ENCODE measurements at places on chromosomes 3 and 15.

- DNase-seq, result no peak
Measured at GRCh38 chr3:188319569-188319968, 165.6 kb downstream of the LPP start.

GRCh38 chr3:11477407-11477911, 166.3 kb downstream of the VGLL4 start:
- DNase-seq, result no peak

GRCh38 chr3:72299321-72299802, 514.4 kb upstream of the PROK2 start:
- DNase-seq, result no peak

DNA sequence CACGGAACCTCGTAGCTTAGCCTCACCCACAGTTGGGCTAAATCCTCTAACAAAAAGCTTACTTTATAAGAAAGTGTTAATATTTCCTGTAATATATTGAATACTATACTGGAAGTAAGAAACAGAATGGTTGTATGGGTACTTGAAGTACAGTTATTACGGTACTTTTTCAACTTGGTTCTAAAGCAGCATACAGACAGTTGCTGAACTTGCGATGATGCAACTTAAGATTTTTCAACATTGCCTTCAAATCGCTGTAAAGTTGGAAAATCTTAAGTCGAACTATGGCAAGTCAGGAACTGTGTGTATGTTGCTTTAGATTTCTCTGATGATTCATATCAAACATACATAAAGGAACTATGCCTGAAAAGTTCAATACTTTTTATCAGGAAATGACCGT, 204.4 kb upstream of the C2CD4B start:
- no peak for DNase-seq

GRCh38 chr15:68990992-68991500, 23.4 kb upstream of the NOX5 start:
- DNase-seq, result no peak

DNA sequence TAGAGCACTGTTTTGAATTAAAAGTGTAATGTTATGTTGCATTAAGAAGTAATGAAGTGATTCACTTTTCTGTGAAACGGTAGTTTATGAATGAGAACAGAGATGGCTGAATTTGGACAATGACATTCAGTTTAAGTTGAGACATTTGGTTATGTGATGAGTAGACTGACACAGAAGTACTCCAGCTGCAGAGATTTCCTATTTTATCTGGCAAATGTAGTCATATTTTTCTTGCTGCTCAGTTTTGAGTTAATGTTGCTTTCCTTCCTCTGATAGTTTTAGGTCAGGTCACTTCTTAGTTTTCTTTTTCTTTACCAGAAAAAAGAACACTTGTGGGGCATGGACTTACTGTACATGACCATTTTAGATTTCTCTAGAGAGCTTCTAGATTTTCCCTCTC, 51.2 kb downstream of the ASB7 start:
- DNase-seq, result no peak

- DNase-seq, result no peak
Measured at GRCh38 chr15:48253172-48253571, 47.1 kb downstream of the SLC12A1 start.

DNA sequence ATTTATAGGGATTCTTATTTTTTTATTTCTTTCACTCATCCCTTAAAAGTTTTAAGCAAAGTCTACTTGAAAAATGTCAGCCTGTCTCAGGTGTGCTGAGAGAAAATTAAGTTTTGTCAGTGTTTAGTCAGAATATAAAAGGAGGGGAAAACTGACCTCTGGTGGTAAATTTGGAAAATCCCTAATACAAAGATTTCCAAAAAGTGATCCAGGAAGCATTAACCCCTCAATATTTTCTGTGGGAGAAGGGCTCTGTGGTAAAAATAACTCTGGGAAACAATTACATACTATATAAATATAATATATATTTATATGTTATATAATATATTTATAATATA, 41.0 kb upstream of the FRMD4B start:
- DNase-seq, result no peak

DNA sequence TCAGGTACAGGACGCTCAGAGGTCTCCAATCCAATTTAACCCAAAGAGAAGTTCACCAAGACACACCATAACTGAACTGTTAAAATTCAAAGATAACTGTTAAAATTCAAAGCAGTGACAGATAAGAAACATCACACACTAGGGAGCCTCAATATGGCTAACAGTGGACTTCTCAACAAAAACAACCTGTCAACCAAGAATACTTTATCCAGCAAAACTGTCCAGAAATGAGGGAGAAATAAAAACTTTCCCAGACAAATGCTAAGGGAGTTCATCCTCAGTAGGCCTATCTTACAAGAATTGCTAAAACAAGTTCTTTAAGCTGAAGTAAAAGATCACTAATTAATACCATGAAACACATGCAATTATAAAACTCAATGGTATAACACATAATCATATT, 36.3 kb upstream of the MYLK start:
- no peak for DNase-seq

GRCh38 chr3:60585918-60586317, 665.3 kb downstream of the FHIT start:
- DNase-seq, result no peak

- no peak for DNase-seq
Measured at GRCh38 chr3:186471771-186472170, 72.4 kb downstream of the CRYGS start.

DNA sequence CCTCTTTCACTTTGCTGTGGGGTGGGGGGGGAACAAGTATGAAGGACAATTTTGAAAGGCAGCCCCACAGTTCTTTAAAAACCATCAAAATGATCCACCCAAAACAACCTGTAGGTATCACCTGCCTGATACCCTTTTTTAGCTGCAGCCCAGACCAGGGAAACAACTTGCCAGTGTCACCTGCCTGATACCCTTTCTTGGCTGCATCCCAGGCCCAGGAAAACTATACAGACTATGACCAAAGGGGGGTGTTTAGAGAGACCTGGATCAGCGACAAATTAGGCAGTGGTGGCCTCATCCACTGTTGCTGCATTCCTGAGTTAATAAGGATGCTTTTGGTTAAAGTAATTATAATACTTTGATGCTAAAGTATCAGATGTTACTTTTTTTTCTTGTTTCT, 122.0 kb downstream of the VPS13C start:
- no peak for DNase-seq

DNA sequence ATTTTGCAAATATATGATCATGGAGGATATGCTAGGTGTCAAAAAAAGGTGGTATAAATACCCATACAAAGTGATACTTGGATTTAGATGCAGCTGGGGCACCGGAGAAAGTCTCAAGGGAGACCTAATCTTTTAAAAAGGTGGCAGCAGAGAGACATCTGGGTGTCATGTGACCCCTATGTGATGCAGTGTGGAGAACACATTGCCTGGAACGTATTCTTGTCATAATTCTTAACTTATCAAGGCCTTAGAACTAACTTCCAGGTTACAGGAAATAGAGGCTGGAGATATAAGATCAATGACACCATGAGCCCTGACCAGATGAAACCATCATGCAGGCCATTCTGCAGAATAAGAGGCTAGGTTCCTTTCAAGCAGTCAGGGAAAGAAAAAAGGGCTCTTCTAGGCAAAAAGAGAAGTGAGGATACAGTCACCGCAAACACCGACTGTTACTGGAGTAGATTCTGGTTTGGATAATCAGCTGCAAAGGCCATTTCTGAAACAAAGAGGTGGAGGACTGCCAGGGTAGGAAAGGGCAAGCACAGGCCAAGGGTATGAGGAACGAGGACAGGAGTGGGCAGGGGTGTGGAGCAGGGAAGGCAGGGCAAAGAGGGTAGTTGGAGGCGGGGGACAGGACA, 100.6 kb downstream of the OXNAD1 start:
- DNase-seq, result no peak

- DNase-seq, result no peak
Measured at GRCh38 chr3:80238606-80239005, 470.8 kb upstream of the ROBO1 start.

DNA sequence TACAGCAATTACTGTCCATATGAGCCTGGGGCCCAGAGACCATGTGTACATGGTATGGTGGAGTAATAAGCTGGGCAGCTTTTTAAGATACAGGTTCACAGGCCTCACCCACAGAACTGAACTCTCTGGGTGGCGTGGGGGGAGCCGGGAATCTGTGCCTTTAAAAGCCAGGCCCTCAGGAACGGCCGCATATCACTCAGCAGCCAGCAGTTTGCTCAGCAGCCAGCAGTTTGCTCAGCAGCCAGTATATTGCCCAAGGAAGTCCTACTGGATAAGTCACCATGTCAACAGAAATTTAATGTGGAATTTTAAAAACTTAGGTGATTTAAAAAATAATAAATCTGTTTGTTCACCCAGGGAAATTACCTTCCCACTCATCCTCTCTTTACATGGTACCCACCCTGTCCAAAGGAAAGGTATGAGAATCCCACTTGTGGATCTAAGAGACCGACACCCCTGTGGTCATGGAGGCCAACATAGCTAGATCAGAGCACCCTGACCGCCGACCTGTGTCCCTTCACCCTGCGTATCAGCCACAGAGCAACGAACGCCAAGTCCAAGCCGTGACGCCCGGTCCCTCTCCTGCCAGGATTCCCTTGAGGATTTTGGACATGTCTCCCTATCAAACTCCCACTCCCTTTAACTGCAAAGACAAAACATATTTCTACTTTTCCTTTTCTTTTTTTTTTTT, 95.7 kb upstream of the CHRM5 start:
- DNase-seq, result no peak

DNA sequence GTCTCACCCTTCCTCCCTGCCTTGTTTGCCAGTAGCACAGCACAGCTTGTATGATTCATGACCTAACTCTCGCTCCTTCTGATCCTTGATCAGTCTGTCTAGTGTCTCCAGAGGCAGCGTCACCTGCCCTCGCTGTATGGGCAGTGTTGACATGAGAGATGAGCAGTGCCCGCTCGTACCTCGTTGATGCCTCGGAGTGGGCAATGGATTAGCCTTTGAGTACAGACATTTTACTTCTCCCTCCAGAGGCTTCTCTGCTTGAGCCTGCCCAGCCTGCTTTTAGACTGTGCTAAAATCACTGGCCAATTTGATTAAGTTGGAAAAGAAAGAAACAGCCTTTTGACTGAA, 569.0 kb downstream of the NTRK3 start:
- no peak for DNase-seq

- DNase-seq, result no peak
Measured at GRCh38 chr3:106420628-106421027, 551.8 kb upstream of the CBLB start.

GRCh38 chr3:41148901-41149300, 50.4 kb upstream of the CTNNB1 start:
- DNase-seq, result no peak

DNA sequence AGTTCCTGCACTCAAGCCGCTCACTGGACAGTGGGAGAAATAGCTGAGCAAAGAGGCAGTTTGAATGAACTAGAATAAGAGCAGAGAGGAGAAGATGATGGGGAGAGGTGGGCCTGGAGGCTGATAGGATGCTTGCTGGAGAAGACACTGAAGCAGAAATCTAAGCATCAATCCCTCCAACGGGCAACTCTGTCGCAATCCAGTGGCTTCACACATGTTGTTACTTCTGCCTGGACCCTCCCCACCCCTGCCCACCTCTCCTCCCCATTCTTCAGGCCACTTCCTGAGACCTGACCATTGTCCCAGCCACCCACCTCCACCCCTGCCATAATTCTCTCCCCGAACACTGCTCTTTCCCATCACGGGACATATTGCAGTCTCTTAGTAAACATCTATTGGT, 76.0 kb downstream of the SRGAP3 start:
- no peak for DNase-seq

GRCh38 chr3:179348325-179349013, 960 bp downstream of the MFN1 start:
- DNase-seq, result no peak

GRCh38 chr3:107892955-107893624, 197.7 kb downstream of the CD47 start:
- DNase-seq, result no peak

- no peak for DNase-seq
Measured at GRCh38 chr15:25525741-25526140, 86.9 kb upstream of the UBE3A start.

- DNase-seq, result no peak
Measured at GRCh38 chr3:16072420-16073110, 101.9 kb upstream of the GALNT15 start.

GRCh38 chr3:115092220-115092791, 54.8 kb downstream of the ZBTB20 start:
- DNase-seq, result peak; percentile 28

- DNase-seq, result no peak
Measured at GRCh38 chr3:19775765-19776164, 158.3 kb downstream of the EFHB start.

- DNase-seq, result no peak
Measured at GRCh38 chr3:112908252-112908651, 61.6 kb upstream of the CD200R1L start.

GRCh38 chr15:63042877-63043334, 359 bp downstream of the TPM1 start:
- DNase-seq, result no peak

DNA sequence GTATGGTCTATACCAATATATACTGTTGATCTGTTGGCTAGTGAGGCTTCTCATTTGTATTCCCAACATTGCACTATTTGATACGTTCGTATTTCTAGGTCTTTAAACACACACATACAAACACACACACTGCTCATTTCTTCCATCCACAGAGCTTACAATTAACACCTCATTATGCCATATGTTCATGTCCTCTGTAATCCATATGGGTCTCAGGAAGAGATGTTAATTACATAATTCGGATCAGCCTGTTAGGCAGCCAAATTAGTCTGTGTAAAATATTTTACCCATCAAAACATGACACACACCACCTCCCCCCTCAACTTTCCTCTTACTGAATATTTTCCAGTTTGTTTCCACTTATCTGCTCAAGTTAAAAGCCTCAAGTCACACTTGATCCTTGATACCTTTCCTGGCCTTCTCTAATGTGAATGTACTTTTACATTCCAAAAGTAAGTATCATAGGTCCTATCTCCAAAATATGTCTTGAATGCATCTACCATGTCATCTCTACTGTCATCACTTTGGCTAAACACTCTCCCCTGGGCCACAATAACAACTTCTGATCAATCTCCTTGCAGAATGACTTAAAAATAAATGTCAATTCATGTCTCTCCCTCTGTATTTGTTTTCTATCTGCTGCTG, 28.2 kb downstream of the EOGT start:
- DNase-seq, result no peak

- DNase-seq, result no peak
Measured at GRCh38 chr15:91857772-91858171, 4.3 kb downstream of the SLCO3A1 start.

GRCh38 chr3:14434126-14434497, 31.7 kb downstream of the SLC6A6 start:
- no peak for DNase-seq
